IPS DF 6.9 (cell line): ENCODE measurements at places on chromosomes 1 and 21.
A peak's percentile ranks its signal among the peaks of the same experiment; 100 is the strongest.

GRCh38 chr1:150562446-150563339, 13.5 kb downstream of the ADAMTSL4 start:
- DNase-seq = no peak

DNA sequence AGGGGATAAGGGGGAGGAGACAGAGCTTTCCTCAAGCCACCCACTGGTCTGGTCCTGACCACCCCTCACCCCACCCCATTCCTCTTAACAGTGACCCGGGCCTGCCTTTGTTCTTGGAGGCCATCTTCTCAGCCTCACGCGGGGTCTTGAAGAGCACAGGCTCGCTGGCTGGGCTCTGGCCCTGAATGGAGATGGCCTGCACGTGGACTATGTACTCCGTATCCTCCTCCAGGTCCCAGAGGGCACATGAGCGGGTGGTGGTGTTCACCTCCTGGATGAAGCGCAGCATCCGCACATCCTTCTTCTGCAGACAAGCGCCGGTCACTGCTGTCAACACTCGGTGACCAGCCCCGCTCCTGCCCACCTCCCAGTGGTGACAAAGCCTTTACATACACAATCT, 2.6 kb downstream of the FNDC5 start:
- DNase-seq = no peak

DNA sequence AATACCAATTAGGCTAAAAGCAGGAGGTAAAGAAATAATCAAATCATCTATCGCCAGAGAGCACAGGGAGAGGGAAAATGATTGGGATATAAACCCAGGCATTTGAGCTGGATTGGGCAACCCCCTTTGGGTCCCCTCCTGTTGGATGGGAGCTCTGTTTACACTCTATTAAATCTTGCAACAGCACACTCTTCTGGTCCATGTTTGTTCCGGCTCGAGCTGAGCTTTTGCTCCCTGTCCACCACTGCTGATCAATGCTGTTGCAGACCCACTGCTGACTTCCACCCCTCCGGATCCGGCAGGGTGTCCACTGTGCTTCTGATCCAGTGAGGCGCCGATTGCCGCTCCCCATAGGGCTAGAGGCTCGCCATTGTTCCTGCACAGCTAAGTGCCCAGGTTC, 493.8 kb downstream of the MATN1 start:
- no peak for DNase-seq

DNA sequence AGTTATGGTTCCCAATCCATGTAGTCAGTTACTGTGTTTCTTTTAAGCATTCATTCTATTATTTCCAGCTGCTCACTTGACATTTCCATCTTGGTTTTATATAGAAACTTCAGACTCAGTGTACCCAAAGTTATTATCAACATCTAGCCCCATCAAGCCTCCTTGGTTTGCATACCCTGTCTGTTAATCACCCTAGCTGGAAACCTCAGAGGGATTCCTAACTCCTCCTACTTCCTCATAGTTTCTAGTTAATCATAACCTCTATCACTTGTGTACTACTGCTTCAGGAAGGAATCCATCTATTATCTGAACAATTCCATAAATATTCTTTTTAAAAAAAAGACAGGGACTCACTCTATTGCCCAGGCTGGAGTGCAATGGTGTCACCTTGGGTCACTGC, 293.3 kb downstream of the SDCCAG8 start:
- DNase-seq = no peak

DNA sequence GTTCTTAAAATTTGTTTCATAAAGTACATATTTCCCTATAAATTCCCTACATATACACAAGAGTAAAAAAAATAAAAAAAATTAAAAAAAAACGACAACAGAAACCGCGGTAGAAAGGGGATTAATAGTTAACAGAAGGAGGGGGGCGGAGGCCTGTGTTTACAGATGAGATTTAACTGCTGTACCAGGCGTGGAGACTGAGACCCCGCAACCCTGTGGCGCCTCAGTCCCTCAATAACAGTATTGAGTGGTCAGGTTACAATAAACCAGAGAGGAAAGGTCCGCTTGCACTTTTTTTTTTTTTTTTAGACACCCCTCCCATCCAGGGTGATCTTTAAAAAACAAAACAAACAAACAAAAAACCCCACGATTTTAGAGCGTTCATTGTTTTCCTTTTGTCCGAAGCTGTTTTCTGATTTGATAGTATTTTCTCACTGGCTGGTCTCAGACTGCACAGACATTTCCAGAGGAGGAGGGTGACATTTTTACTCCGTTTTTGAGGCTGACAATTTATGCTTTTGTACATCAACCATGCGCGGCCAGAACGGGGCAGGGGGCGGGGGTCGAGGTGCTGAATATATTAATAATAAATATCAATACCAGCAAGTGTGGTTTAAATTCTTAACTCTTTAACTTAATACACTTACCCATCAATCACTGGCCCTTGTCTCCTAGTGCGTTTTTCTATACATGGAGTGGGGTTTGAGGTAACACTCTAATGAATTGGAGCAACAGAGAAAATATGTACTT, 1223.9 kb downstream of the BRINP3 start:
- DNase-seq = no peak

- peak; percentile 54 for DNase-seq
These were observed 470 bp downstream of the TNR start for GRCh38 chr1:175742790-175743459.

DNA sequence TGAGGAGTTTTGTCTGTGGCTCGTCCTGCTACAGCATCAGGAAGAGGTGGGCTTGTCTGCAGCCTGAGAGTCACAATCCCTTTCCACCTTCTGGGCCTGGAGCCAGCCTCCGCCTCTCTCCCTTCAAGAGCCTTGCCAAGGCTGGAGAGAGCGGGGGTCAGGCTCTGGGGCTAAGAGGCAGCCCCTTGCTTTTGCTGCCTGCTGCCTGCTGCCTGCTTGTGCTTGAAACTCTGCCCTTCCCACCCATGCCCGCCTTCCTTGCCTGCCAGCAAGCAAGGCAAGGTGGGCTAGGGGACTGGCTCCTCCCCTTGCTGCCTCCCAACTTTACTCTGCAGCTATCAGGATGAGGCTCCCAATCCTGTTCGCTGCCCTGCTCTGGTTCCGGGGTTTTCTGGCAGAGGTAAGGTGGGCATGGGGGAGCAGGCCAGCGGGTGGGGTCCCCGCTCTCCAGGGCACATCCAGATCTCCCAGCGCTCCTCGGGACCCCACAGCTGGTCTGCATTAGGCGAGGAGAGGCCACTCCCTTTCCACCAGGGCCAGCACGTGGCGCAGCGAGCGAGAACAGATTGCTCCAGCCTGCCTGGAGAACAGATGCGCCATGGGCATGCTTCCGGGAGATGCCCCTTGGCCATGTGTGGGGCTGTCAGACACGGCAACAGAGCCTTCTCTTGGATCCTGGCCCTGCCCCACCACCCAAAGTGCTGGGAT, 7.5 kb upstream of the PTPN7 start:
- DNase-seq = no peak

GRCh38 chr21:38957575-38958322, 152.0 kb downstream of the ETS2 start:
- DNase-seq = no peak

DNA sequence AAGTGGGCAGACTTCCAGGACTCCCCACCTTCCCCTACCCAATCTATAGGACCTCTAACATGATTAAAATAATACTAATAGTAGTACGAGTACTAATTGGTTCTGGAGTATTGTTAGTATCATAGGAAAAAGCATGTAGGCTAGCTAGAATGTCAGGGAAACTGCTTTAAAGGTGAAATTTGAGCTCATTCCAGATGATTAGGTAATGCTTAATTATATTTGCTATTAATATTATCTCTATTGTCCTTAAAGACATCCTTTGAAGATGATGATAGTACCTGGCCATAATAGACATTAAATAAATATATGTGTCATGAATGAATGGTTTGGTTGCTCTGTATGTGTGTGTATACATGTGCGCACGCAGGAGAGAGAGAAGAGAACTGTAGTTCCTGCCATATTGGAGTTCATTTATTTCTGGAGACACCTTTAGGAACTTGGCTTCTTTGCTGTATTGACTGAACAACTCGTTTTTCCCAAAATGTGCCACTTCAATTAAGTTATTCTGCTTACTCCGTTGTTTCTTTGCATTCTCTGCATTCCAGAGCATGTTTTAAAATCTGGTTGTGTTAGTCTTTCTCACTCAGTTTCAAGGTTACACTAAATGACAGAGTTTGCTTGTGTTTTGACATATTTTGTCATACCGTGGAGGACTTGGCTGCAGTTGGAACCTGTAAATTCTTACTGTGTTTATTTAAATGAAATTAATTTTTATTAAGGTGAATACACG, 117.1 kb downstream of the OSBPL9 start:
- no peak for DNase-seq

- no peak for DNase-seq
These were observed 23.9 kb downstream of the CNIH3 start for GRCh38 chr1:224640018-224640417.

GRCh38 chr1:40057310-40058030, 16.9 kb downstream of the CAP1 start:
- no peak for DNase-seq

- no peak for DNase-seq
These were observed 10.9 kb downstream of the LSS start for GRCh38 chr21:46217511-46218196.

DNA sequence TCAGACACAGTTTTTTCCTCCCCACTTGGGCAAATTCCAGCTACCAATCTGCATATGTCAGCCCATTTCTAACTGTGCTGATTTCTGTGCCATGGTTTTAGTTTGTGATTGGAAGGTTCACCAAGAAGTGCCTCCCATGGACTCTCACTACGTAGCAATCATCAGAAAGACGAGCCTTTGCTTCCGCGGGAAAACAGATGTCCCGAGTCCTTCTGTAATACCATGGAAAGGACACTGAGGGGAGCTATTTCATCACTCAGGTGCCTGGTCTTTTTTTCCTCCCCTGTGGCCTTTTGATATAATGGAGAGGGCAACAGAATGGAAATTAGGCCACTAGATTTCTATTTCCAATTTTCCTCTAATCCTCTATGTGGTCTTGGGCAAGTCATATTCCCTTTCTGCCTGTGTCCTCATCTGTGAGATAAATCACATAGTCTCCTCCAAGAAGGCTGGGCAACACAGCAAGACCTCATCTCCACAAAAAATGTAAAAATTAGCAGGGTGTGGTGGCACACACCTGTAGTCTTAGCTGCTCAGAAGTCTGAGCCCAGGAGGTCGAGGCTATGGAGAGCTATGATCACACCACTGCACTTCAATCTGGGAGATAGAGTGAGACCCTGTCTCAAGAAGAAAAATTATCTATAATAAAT, 24.8 kb downstream of the LEMD1 start:
- peak; percentile 66 for DNase-seq

DNA sequence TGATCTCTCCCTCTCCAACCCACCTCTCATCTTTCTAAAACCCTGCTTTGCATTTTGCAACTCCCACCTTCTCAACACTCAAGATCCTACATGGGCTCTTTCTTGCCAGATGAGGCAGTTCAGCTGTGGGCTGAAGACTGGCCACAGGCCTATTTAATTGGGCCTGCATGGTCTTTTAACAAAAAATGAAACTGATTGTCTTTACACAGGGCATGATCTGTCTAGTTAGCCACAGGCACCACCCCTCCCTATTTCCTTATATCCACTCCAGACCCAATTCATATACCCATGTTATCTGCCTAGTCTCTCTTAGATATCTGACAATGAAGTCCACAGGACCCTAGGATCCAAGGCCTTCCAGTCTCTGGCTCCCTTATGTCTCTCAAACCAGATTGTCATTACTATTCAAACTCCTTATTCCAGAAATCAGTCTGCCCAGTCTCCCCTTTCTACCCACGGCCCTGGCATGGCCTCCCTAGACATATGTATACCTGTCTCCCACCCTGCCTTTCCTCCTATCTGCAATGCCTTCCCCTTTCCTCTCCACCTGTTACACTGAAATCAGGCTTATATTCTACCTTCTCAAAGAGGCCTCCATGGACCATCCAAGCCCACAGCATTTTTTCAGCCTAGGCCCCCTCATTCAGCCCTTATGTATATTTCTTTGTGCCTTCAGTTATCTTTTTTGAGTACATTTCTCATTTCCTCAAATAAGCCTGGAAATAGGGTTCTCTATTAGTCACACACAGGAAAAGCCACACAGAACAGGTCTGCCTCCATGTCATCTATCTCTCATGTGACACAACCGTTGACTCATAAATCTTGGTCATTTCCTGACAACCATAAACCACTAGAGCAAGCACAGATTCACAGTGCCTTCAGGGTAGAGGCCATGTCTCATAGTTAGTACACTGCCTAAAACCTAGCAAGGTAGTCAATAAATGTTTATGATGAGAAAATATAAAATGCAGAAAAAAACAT, 39.0 kb downstream of the LPAR3 start:
- DNase-seq = no peak

DNA sequence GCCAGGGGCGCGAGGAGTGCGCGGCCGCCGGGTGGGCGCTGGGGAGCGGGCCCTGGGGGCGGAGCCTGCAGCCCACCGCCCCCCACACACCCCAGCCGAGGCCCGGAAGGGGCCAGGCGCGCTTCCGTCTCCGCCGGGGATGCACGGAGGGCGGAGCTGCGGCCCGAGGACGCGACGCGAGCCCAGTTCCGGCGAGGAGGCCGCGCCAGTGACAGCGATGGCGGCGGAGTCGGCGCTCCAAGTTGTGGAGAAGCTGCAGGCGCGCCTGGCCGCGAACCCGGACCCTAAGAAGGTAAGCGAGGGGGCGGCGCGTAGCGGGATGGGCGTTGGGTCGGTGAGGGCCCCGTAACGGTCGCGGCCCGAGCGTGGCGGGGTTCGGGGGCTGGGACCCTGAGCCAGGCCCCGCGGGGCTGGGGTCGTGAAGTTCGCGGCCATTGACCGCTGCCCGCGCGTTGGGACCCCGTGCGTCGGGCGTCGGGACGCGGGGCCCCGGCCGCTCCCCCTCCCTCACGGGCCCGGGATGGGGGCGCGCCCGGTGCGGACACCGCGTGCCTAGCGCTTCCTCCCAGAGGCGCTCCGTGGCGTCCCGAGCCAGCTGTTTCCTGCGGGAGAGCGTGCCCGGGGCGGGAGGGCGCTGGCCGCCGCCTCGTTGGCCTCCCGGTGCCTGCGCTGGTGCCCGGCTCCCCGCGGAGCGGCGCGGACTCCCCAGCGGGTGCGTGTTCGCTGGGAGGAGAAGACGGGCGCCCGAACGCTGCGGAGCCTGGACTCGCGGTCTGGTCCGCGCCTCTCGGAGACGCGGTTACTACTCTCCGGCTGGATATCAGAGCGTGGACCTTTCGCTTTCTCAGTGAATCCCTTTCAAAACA, at the start of gene ELOA:
TSS of gene ELOA (plus strand) at position 185 of the 866 bp plus-strand sequence. CDS start at position 218, 33 bp downstream.
- DNase-seq = peak; percentile 43

DNA sequence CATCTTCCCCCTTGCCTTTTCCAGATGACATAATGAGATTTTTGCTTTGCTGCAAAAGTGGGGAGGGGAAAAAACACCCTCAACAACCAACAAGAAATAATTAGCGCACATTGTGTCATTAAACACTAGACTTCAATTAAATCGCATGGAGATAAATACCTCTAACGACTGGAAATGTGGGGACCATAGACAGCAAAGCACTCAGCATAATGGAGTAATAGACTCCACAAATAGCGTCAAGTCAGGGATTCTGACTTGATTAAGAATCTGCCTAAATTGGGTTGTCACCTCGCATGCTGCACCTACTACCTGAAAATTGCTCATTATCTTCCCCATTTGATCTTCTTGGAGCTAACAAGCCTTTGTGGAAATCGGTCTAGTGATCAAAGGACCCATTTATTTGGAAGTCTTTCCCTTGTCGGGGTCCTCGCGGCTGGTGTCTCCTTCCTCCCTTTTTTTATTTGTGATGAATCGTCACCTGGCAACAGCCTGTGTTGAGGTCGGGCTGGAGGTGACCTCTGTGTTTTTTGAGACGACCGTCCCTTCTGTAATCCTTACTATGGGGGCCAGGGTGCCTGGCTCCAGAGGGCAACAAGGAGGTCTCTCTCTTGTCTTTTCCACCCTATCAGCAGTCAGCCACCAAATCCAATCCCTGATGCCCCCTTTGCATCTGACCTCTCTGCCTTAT, 75.3 kb upstream of the IGSF21 start:
- no peak for DNase-seq

GRCh38 chr1:93056214-93056613, 22.9 kb upstream of the MTF2 start:
- no peak for DNase-seq
